ENCODE measurements at places on chromosomes 11 and 22. TPM values are rescaled to one million over a fixed set of nuclear protein-coding genes. Genes with fewer than 3 reads are reported as not detected.

Gene MCAT
- 13.8 TPM for total RNA-seq

Gene TESMIN
- 3.5 TPM for total RNA-seq

Gene PKNOX2
- total RNA-seq: not detected

GRCh38 chr22:45577746-45578523, 75.3 kb downstream of the FBLN1 start:
- DNase-seq: peak; percentile 89

Gene CATSPERZ
- not detected for total RNA-seq
